AG09309 (cell line): ENCODE measurements at places on chromosomes 2 and 18.

GRCh38 chr2:49796266-49796665 is 642.0 kb upstream of the FSHR start:
- no peak for DNase-seq

DNA sequence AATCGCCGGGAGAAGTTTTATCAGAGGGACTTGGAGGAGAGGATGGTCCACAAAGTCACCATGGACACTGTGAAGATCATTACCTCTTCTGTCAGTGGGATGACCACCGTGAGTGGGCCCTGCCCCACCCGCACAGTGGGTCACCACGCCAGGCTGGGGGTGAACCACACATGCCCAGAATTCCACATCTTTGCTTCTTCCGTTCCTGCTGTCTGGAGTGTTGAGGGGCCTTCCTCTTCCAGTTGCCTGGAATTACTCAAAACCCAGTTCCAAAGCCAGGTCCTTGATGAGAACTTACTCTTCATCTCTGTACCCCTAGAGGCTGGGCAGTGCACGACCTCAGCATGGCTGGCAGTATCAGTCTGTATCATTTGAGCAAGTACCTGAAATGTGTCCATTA is 22.1 kb downstream of the MROH2A start:
- DNase-seq: no peak

GRCh38 chr18:59833785-59834184 is 66.0 kb upstream of the PMAIP1 start:
- DNase-seq: no peak

- DNase-seq: no peak
Measured at GRCh38 chr2:235768606-235769005, 274.8 kb downstream of the AGAP1 start.

DNA sequence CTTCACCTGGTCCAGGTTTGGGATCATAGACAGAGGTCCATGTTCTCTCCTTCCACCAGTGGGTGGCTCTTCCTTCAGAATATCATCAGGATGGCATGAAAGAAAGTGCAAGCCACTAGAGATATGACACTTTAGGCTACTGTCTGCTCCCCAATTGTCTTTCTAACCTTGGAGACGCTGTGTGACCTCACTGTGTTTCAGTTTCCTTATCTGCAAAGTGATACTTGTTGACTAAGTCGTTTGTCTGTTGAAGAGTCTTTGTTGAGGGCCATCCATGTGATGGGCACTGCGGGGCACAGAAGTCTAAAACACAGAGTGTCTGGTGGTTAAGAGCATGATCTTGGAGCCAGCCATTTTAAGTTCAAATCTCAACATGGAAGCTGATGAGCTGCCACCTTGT is 259.9 kb upstream of the THSD7B start:
- DNase-seq: no peak

DNA sequence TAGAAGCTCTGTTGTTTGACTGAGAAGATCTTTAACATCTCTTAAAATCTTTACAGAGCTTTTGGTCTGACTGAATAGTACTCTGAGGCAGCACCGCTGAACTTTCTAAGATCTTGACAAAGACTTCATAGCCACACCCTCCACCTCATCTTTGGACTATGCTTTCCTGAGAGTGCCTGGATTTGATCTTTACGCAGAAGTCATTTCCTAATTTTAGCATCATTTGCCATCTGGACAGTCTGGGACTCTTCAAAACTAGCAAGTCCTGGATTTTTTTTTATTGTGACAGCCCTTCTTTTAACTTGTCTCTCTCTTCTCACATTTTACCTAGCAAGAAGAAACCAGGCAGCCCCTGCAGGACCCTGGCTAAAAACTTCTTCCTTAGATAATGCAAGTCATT is 188.8 kb downstream of the CTIF start:
- no peak for DNase-seq

DNA sequence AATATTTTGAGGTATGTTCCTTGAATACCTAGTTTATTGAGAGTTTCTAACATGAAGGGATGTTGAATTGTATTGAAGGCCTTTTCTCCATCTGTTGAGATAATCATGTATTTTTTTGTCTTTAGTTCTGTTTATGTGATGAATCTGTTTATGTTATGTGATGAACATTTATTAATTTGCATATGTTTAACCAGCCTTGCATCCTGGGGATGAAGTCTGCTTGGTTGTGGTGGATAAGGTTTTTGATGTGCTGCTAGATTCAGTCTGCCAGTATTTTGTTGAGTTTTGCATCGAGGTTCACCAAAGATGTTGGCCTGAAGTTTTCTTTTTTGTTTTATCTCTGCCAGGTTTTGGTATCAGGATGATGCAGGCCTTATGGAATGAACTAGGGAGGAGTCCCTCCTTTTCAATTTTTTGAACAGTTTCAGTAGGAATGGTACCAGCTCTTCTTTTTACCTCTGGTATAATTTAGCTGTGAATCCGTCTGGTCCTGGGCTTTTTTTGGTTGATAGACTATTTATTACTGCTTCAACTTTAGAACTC is 71.9 kb downstream of the EPC2 start:
- no peak for DNase-seq

DNA sequence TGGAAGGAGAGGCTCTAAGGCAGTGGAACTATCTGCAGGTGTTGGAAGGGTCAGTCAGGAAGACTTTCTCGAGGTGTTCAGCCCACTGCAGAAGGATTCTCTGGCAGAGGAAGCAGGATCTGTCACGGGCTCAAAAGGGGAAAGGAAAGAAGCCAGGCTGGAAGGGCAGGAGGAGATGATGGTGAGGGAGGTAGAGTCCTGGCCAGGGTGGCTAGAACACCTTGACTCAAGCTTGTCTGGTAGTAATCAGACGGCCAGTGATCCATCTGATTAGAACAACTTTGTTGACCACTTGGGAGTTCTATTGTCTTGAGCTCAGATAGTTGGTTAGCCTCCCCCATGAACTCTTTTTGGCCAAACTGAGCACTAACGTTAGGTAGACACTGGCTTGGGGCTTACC is 9.7 kb upstream of the ATOH8 start:
- no peak for DNase-seq

GRCh38 chr2:217382794-217383193 is 522.9 kb upstream of the TNP1 start:
- DNase-seq: no peak

GRCh38 chr2:236607471-236608187 is 38.0 kb downstream of the ACKR3 start:
- DNase-seq: peak; percentile 10

- no peak for DNase-seq
Measured at GRCh38 chr2:75522543-75523312, 38.0 kb downstream of the EVA1A start.

DNA sequence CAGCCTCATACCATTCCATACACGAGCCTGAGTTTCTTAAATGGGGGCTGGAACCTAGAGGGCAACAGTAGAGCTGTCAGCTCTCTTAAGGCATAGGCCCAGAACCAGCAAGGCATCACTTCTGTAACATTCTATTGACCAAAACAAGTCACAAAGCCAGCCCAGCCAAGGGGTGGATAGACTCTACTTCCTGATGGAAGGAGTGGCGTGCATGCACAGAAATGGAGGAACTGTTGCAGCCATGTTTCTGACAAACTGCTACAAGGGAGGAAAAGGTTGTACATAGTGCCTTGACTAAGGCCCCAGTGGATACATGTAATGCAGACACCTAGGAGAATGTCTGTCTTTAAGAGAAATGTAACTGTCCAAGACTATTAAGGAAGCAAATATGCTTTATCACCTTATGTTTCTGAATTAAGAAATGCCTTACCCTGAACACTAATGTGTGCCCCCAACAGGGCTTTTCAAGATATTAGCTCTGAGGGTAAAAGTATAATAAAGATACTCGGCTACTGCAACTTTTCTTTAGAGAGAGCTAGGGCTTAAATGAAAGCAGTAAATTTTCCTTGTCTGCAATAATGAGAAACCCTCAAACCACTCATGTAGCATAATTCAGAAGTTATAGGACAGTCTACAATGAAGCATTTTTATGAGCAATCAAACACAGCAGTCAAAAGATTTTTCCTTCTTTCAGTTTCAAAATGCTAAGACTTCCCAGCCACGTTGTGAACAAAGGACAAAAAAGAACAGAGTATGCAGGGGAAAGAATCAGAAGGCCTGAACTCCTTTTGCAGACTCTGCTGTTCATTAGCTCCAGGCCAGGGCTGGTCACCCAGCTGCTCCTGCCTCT is 35.1 kb upstream of the CDC42EP3 start:
- DNase-seq: no peak

GRCh38 chr18:45254709-45255082 is 360.6 kb upstream of the SLC14A2 start:
- DNase-seq: no peak

GRCh38 chr2:37350034-37350433 is 5.6 kb downstream of the QPCT start:
- DNase-seq: no peak

- DNase-seq: no peak
Measured at GRCh38 chr18:8699948-8700347, 5.4 kb upstream of the MTCL1 start.

GRCh38 chr18:27017901-27018500 is 152.5 kb upstream of the AQP4 start:
- no peak for DNase-seq

DNA sequence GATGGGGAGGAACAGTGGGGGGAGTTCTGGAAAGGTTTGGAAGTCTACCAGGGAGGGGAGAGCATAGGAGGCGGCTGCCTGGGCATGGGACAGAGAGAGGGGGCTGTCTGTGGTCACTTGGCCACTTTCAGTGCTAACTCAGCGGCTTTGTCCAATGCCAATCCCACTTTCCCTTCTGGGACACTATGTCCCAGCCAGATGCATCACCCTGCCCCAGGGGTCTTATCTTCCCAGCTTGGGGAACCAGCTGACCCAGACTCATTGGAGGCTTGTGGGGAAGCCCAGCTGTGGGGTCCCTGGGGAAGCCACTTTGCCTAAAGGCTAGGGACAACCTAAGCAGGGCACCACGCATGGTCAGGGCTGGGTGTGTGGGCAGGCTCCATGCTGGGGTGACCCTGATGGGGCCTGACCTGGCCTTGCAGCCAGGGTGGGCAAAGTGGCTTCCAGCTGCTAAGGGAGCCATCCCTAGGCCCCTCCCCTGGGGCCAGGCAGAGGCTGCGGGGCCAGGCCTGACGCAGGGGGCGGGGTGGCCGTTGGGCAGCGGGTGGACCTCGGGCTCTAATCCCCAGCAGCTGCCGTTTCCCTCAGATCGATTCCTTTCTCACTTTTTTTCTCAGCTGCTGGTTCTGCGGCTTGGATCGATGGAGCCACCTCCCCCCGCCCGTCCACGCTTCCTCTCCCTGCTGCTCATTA is 1.6 kb upstream of the ASIC4 start:
- DNase-seq: no peak

GRCh38 chr18:48313792-48314191 is 95.4 kb downstream of the ZBTB7C start:
- no peak for DNase-seq

- DNase-seq: no peak
Measured at GRCh38 chr2:41954304-41955291, 93.2 kb upstream of the PKDCC start.

GRCh38 chr2:151946899-151947812 is 118.9 kb upstream of the ARL5A start:
- DNase-seq: no peak

GRCh38 chr2:196845371-196845770 is 36.2 kb upstream of the C2orf66 start:
- no peak for DNase-seq
